Thyroid gland (tissue), 4 donors: ENCODE measurements at places on chromosomes 7 and 10. TPM values are rescaled to one million over a fixed set of nuclear protein-coding genes. Genes with fewer than 3 reads are reported as not detected.

DNA sequence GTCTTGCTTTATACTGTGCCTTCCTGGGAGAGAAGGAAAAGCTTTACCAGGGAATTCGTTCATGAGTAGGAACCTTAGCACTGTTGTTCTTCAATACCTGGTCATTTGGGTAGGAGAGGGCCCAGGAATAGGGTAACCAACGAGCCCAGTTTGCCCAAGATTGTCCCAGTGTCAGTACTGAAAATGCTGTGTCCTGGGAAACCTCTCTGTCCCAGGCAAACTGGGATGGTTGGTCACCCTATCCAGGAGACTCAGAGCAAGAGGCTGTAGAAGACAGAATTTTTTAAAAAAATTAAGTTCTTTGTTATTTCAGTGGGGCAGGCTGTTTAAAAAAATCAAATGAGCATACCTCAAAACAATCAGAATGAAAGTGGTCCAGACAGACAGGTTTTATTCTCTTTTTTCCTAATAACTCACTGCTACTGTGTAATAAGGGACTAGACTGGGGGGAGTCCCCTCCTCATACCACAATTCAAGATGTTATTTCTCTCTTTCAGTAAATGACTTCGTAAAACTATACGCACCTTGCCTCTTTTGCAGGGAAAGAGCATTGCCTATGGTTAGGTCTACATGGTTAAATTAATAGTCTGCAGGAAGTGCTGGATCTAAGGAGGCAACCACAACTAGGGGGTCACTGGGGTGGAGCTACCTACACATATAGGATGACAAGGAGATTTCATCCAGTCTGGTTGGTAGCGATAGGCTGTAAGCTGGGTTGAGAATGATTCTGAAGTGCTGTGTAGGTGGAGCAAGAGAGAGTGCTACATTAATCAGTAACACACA is 41.1 kb upstream of the FAM133B start:
- DNase-seq: no peak

DNA sequence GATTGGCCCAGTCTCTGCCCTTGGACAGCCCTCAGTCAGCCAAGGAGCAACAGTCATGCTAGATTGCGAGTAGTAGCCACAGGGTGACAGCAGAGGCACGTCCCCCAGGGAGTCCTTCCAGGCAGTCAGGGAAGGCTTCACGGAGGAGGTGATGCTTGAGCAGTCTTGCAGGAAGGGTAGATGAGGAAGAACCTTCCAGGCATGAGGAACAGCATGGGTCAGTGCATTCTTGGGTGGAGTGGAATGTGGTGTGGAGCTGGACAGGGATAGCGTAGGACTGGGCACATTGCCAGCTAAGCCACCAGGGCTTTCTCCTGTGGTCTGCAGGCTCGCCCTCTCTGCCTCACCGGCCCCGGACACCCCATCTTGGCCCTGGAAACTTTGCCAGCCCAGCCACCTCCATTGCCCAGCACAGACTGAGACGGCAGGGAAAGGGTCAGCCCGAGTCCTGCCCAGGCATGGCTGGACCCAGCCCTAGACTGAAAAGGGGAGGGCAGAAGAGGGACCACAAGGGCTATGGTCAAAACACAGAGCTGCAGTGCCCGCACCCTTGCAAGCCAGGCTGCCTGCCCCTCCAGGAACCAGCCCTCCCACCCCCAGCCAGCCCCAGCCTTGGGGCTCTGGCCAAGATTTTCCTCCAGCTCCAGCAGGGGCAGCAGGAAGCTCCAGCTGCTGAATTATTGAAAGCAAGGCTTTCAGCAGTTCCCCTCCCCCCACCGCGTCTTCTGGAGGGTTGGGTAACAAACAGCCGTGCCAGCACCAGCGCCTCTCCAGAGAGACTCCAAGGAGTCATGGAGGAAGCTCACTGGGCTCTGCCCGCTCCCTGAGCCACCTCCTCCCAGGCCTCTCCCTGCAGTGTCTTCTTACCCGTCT is 18.7 kb downstream of the SRRM3 start:
- peak; percentile 52 for DNase-seq

DNA sequence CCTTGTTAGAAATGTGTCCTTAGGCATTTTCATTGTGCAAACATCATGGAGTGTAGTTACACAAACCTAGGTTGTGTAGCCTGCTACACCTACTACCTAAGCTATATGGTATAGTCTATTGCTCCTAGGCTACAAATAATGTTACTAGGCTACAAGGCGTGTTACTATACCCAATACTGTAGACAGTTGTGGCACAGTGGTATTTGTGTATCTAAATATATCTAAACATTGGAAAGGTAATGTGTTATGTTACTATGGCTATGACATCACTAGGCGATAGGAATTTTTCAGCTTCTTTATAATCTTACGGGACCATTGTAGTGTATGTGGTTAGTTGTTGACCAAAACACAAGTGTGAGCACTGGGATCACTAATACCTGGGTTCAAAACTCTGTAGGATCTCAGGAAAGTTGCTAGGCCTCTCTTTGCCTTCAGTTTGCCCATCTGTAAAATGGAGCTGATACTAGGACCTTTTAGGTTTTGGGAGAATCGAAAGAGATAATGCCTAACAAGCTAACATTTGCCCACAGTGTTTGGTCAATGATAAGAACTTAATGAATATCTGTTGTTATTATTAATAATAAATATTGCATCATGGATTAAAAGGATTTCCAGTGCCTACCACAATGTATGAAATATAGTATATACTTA is 2.7 kb downstream of the BICC1 start:
- DNase-seq: no peak

GRCh38 chr7:32879460-32879859 is 12.1 kb downstream of the KBTBD2 start:
- DNase-seq: no peak

- DNase-seq: no peak
These were observed 118.0 kb downstream of the ARL5B start for GRCh38 chr10:18777258-18777657.

Gene CCZ1
- 58.4 TPM for total RNA-seq

Gene GDF2
- total RNA-seq: not detected

Gene SPDYE9
- total RNA-seq: not detected
